ENCODE measurements at places on chromosomes 7 and 10.

- no peak for DNase-seq
These were observed 60.6 kb downstream of the CUX1 start for GRCh38 chr7:101877882-101878591.

DNA sequence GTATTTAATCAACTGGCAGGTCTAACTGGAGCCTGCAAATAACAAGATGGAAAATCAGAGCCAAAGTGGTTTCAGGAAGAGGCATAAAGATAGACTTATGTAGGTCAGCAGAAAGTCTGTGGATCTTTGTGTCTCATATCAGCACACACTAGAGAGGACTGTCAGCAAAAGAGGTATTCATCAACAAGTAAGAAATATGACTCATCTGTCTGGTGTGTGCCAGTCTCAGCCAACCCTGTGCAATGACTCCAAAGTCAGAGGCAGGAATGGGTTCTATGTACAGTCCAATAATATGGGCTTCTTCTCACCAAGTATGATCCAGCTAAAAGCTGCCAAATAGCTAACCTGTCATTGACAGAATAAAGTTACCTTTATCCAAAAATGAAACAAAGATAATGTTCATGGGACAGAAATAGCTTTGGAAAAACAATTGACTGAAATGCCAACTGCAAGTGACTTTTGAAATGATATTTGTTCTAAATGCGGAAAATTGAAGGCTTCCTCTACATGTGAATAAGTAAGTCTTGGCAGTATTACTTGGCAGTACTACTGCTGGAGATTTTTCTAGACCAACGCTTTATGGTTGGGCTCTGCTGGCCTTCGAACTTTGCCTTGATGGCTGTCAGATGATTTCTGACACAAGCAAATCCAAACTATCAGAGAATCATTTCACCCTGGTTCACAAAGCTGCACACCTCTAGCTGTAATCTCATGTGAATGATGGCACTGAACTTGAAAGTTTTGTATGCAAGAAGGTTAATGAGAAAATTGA is 272.3 kb upstream of the SEMA3C start:
- no peak for DNase-seq

- DNase-seq, result no peak
These were observed 106.7 kb downstream of the TNS3 start for GRCh38 chr7:47474937-47475879.

DNA sequence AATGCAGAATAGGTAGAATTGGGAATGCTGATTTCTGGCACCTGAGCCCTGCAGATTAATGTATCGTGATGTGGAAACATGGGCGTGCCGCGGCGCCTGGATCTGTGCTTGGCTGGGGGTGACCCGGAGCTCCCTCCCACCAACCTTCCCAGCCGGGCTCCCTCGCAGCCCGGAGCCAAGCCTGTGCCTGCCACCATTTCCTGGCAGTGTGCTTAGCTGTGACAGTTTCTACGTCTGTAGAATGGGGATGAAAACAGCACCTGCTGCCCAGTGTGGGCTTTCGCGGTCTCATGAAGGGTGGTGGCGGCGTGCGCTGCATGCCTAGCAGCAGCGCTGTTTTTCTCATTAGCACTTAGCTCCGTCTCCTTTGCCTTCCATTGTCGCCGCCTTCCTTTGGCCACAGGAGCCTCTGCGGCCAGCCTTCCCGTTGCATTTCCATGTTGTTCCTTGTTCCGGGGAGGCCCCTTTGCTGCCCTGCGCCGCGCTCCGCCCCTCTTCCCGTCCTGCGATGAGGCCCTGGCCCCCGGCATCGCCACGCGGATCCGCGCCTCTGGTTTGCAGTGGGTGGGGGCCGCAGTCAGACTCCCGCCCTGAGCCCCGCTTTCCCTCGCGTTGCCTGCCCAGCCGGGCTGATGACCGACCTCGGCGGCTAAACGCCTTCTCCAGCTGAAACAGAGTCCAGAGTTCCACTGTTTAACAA is 84.2 kb downstream of the CUL1 start:
- DNase-seq, result no peak

- DNase-seq, result no peak
These were observed at the start of gene ADAP1 for GRCh38 chr7:954330-955238. Gene ADAP1, minus strand, starts transcription at chr7:954680. Its CDS starts 203 bp downstream, at chr7:954477.

DNA sequence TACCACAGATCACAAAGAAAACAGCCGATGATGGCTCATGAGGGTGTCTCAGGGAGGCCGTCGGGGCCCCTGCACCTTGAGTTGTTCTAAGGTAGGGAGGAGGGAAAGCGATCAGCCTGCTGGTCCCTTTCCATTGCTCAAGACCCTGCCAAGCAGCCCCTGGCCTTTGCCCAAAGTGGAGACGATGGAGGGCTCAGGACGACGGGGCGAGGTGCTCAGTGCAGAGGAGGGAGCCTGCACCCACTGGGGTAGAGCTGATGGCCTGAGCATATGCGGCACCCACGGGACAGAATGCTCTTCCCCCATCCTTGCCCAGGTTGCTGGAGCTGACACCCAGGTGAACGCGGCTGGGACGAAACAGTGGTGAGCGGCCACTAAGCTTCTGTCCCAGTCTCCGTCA is 58.3 kb upstream of the FAM20C start:
- DNase-seq, result no peak

DNA sequence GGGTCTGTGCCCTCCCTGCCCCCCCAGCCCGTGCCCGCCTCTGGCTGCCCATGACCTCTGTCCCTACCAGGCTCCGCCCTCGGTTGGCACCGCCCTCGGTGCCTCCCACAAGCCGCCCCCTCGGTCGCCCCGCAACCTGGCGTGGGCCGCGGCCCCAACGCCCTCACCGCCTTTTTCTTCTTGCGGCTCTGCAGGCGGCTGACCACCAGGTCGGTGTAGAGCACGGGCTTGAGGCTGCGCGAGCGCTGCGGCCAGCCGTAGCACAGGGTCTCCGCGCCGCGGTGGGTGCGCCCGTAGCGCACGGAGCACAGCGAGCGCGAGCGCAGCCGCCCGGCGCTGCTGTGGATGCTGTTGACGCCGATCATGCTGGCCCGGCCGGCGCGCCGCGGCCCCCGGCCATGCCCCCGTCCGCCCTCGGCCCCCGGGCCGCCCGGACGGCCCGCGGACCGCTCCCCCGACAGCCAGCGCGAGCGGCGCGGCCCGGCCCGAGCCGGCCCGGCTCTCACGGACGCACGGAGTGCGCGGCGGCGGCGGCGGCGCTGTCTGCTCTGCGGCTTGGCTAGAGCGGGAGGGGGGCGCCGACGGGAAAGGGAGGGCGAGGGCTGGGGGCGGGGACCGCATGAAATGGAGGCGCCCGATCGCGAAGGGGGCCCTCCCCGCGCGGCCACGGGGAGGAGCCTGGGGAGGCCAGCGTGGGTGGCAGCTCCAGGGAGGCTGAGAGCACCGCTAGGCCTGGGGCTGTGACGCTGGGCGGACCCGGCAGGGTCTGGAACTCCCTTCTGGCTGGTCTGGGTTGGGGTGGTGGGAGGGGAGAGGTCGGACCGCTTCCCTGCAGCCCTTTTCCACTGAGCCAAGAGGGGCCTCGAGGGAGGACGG is 9.6 kb downstream of the PSD start:
- DNase-seq, result peak; percentile 66

Measured in hypothalamus (tissue), 51 donors.